ENCODE measurements at places on chromosomes 7 and 10.
A peak's percentile ranks its signal among the peaks of the same experiment; 100 is the strongest.

DNA sequence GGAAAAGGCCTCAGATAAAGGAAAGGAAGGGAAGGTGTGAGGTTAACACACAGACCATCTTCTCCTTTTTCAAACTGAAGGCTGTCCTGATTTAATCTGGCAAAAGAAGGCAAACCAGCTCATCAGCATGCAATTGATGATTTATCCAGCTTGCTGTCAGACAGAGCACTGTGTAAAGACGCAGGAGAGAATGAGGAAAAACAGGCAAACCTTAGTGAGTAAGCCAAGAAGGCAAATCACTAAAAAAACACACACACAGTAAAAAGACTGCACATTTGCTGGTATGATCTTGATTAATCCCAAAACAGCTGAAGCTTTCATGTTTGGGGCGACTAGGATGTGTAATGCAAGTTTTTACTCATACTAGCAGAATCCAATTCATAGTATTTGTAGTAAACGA is 65.8 kb upstream of the SKAP2 start:
- DNase-seq: no peak

- DNase-seq: no peak
Observed at GRCh38 chr10:132810141-132810806, 24.3 kb upstream of the NKX6-2 start.

DNA sequence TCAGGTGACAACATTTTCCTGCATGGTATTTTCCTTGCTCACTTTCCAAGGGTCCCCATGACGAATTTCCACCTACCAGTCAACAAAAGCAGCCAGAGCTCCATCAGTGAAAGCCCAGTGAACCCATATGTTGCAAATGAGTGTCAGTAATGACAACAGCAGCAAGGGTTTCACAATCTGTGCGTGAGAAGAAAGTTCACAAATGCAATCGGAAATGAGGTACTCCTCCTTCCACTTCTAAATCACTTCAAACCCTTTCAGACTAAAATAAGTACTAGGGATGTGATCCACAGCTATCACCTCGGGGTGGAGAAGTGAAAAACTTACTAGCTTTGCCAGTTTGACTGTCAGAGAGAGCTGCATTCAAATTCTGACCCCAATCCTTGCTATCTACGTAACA is 55.6 kb upstream of the BET1 start:
- no peak for DNase-seq

DNA sequence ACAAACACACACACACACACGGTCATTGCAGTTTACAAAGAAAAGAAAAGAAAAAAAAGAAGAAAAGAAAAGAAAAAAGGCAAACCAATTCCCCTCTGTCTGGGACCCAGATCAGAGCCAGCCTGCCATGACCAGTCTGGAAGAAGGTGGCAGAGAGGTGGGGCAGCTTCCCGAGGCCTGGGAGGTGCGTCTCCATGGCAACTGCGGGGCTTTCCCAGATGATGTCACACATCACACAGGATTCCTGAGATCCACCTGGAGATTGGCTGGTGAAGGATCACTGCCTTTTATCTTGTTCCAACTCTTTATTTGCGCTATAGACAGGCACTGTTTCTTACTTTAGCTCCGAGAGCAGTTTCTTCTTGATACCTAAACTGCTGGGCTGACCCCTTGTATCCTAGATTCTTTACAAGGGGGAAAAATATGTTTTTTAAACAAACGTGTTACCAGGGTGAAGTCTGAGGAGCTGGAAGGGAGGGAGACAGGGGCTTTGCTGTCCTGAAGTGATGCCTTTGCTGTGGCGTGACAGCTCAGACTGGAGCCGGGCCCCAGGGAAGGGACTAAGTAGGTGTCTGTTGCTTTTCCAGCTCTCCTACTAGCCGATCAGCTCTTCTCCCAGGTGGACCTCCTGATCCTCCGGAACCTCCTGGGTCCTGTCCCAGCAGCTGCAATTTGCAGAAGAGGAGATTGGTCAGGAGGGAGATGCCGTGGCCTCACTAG is 298.5 kb downstream of the KLF6 start:
- DNase-seq: peak; percentile 94

- no peak for DNase-seq
Observed at GRCh38 chr10:69051710-69052487, 36.0 kb upstream of the SRGN start.

DNA sequence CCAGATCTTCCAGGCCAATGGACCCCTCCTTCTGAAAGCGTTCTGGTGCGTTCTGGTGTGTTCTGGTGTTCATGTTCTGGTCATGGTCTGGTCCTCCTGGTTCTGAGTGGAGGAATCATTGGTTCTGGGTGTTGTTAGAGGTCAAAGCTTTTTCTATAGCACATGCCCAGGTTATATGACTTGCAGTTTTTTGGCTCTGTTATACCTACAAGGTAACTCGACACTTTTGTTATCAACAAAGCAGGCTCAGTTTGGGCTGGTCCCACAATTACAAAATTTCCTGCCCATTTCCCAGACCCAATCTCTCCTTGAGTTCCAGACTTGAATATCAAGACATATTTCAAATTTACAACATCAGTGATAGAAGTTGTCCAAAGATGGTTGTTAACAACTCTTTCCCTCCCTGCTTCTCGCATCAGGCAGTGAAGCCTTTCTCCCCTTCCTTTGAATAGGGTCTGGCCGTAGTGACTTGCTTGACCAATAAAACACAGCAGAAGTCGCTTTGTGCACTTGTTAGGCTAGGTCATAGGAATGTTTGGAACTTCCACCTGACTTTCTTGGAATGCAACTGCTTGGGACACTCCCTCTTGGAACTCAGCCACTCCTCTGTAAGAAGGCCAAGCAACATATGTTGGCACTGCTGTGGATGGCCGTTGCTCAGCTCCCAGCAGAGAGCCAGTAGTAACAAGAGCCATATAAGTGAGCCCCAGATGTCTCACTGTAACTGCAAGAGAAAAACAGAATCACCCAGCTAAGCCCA is 83.1 kb upstream of the STEAP1B start:
- DNase-seq: peak; percentile 88

DNA sequence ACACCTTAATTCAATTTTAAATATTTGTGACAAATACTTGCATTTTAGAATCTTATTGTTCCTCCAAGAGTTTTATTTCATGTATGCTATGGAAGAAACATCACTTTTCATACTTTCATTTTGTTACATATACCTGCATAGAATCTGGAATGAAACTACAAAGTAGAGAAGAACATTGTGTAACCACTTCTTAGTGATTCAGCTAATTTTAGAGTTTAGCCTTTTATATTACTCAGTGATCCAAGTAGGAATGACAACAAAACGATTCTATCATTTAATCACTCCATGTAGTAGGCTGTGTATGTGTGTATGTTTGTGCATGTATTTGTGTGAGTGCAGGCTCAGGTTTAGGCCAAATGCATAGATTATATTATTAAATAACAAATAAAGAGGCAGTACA is 14.4 kb upstream of the SEMA3A start:
- DNase-seq: no peak

DNA sequence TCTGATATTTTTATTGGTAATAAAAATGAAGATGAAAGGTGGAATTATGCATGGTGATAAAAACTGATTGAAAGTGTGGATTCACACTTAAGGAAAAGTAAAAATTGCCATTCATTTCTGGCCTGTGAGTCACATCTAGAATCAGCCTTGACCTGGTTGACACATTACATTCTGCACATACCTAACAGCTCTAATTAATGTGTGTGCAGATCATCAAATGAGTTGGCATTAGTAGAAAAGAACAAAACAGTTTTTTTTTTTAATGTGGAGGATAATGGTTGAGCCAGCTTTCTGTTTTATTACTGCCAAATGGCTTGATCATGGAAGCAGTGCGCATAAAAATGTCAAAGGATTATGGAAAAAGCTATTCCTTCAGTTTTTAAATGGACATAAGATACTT is 142.6 kb upstream of the TMEM196 start:
- DNase-seq: peak; percentile 74

- DNase-seq: no peak
Observed at GRCh38 chr7:5567790-5568189, 144.2 kb upstream of the TNRC18 start.

- DNase-seq: no peak
Observed at GRCh38 chr10:31906039-31906438, 22.6 kb downstream of the ARHGAP12 start.

DNA sequence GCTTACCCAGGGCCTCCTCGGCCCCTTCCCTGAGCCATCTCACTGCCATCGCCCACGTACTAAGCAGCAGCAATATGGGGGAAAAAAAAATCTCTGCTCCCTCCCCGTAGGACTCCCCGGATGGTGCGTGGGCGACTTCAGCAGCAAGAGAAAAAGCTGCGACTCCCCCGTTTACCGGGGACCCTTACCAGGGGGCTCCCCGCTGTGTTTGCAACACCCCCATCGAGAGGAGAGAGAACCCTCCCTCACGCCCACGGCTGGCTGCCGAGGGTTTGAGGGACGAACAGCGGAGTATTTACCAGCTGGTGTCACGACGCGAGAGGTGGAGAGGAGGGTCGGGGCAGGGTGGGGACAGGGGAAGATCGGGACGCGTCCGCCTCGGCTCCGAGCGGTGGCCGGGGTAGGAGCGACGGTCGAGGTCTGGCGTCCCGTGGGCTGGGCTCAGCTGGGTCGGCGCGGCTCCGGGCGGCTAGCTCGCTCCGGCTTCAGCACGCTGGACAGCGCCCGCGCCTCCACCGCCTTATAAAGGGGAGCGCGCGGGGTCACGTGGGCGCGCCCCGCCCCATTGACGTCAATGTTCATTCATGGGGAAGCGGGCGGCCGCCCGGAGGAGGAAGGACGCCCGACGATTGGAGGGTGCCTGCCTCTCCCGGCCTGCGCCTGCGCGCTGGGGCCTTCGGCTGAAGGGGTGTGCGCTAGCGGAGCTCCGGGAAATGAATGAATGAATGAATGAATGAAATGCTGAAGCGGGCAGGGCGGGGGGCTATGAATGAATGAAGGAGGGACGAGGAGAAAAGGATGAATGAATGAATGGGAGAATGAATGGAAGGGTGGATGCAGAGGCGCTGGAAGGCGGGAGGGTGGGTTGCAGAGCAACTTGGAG is at the start of gene VGF:
TSS of gene VGF (minus strand) at position 495 of the 883 bp plus-strand sequence. CDS start 726 bp downstream, outside the sequence.
- peak; percentile 95 for DNase-seq

GRCh38 chr7:78006063-78006755 is 207.6 kb downstream of the PHTF2 start:
- no peak for DNase-seq

GRCh38 chr7:130970196-130970595 is 236.2 kb upstream of the KLF14 start:
- no peak for DNase-seq

DNA sequence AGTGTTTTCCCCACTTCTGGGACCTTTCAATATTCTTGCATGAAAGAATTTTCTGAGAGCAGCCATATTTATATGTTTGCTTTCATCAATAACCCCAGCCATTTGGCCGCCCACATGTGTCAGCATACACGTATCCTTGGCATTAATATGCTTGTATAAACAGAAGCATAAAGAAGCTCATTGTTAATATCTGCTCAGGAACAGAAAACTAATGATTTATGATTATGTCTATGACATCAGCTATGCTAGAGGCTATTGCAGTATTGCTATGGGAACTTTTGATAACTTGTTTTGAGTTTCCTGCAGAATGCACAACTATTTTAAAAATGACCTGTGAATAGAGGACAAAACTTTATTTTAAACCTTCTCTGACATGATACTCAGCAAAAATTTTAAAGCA is 300.9 kb upstream of the MTPN start:
- no peak for DNase-seq

GRCh38 chr10:84269162-84269561 is 24.3 kb downstream of the RGR start:
- DNase-seq: no peak

DNA sequence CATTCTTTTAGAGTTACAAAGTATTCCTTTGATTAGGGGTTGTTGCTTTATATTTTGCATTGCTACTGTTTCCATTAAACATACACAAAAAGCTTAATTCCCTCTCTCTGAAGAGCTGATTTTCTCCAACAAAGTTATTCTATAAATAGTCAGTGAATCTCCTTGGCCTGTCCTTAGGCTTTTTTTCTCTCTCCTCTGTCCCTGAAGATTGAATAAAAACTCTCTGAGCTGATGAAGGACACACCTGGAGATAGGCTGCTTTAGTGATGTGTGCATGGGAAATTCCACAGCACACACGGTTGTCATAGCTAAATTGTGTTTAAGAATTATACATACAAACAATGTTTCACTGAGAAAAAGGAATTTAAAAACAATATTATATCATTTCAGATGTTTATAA is 90.5 kb upstream of the TMEM106B start:
- DNase-seq: no peak

DNA sequence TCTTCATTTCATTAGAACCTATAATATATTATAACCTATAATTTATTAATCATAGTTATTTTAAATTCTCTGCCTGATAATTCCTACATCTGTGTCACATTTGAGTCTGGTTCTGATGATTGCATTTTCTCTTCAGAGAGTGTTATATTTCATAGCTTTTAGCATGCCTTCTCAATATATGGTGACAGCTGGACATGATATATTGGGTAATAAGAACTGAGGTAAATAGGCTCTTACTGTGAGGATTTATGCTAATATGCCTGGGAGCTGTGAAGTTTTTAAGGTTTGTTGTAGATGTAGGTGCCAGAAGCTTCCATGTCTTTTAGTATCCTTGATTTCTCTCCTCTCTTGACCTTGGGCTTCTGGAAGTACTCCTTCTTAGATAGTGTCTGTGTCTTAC is 325.9 kb upstream of the SEMA3D start:
- DNase-seq: no peak

- peak; percentile 61 for DNase-seq
Observed at GRCh38 chr7:26948617-26949118, 84.3 kb upstream of the SKAP2 start.

DNA sequence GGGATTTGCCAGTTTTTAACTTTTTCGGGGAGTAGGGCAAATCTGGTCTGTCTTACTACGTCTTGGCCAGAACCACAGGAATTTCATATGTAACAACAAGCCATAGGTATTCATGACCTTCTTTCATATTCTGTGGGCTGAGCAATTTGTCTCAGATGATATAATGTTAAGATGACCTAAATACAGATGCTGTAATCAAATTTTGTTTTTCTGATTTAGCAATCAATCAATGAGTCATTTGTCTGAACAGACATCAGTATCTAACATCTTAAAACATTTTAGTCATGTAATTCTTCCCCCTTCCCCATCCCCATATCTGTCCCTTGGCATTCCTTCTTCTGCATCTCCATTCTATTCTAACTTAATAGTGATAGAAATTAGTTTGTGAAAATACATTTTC is 24.8 kb upstream of the NME8 start:
- DNase-seq: no peak

DNA sequence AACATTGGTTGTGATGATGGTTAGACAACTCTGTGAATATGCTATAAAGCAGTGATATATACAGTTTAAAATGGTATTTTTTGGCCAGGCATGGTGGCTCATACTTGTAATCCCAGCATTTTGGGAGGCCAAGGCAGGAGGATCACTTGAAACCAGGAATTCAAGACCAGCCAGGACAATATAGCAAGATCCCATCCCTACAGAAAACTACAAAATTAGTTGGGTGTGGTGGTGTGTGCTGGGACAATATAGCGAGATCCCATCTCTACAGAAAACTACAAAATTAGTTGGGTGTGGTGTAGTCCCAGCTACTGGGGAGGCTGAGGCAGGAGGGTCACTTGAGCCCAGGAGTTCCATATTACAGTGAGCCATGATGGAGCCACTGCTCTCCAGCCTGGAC is 27.5 kb upstream of the MSMB start:
- no peak for DNase-seq

GRCh38 chr10:24303522-24304310 is 94.8 kb downstream of the KIAA1217 start:
- DNase-seq: no peak

- no peak for DNase-seq
Observed at GRCh38 chr10:101920546-101920945, 76.9 kb upstream of the KCNIP2 start.

- DNase-seq: no peak
Observed at GRCh38 chr10:123683459-123683858, 17.3 kb downstream of the GPR26 start.

- DNase-seq: no peak
Observed at GRCh38 chr7:5679813-5680473, 101.5 kb downstream of the RNF216 start.
